ENCODE measurements at places on chromosomes 7 and 10. TPM values are rescaled to one million over a fixed set of nuclear protein-coding genes. Genes with fewer than 3 reads are reported as not detected.

DNA sequence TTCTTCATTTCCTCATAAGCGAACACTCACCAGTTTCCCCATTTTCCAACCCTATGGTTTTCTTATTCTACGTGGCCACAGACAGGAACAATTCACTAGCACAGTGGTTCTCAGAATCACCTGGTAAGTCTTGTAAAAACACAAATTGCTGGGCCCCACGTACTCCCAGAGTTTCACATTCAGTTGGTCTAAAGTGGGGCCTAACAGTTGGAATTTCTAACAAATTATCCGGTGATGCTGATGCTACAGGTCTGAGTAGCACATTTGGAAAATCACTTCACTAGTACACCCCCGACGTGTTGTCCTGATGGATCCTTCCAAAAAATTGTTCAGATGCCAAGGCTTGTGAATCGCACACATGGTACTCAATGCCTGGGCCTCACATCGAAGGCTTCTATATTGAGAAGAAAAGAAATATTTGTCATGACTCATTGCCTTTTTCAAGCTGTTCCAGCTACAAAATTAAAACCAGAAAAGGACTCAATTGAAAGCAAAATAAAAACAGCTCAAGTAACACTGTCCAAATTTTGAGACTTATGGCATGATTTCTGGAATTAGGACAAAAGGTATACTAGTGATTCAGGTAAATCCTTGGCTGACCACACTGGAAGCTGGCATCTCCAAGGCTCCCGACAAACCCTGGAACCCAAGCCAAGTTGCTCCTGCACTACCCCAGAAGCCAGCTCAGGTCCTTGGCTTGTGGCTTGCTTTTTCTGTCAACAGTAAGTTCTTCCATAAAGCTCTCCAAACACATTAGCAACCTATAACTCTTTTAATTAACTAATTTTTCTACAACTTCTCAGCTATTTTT is 12.9 kb upstream of the VIM start:
- DNase-seq, result no peak

- no peak for DNase-seq
These were observed 540.4 kb downstream of the CNTNAP2 start for GRCh38 chr7:146656988-146657387.

- DNase-seq, result no peak
These were observed 650.9 kb upstream of the GALNT17 start for GRCh38 chr7:70480927-70481569.

GRCh38 chr10:42776681-42777080 is 5.9 kb upstream of the BMS1 start:
- DNase-seq, result no peak

DNA sequence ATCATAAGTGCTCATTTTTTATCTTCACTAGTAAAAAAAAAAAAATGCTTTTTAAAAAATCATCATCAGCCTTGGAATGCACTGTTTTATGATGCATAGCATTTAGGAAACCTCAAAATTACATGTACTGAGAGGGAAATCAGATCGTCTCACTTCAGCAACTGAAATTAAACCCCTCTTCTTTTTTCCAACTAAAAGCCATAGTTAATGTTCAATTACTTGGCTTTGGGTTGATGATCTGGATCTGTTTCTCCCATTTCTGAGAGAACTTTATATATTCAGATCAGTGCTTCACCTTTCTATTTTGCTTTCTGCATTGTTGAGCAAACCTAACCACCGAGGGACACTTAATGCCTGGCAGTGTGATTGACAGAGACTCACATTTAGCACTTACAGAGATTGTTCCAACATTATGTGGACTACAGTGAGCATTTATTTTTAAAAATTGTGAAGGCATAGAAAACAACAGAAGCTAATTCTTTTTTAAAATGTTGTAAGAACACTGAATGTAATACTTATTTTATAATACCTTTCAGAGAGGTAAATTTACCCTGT is 678.4 kb downstream of the PHTF2 start:
- DNase-seq, result no peak

DNA sequence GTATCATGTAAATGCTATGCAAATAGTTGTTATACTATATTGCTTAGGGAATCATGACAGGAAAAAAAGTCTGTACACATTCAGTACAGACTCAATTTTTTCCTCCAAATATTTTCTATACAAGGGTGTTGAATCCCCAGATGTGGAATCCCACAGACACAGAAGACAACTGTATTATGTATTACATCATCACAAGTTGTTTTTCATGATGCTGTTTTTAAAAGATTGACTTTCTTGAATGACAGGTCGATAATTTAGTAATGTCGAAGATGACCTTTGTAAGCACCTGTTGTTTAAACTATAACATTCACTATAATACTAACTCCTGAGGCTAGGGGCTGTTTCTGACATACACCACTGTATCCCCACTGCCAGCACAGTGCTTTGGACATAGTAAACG is 143.5 kb downstream of the MLLT10 start:
- DNase-seq, result no peak

- no peak for DNase-seq
These were observed 8.3 kb downstream of the ANXA7 start for GRCh38 chr10:73405556-73405955.

DNA sequence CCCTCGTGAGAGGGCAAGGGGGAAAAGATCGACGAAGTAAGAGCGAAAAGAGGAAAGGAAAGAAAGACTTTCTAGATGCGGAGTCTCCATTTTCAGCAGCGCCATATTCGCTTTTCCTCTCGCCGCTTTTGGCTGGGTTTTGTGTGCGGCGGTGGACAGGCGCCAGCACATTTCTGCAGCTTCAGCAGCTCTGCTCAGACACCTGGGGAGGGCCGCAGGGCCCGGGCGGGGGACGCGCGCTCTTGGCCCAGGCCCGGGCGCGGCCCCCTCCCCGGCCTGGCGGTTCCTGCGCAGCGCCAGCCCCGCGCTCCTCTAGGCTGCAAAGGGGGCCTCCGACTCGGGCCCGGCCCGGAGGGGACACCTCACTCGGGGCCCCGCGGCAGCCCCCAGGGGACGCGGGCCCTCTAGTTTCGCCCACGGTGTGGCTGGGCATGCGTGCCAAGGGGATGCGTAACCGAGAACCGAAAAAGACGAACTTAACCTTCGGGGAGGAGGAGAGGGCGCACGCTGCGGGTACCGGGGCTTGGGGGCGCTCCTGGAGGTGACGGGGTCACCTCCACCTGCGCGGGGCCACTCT is 34.5 kb upstream of the EBLN1 start:
- DNase-seq, result peak; percentile 57

DNA sequence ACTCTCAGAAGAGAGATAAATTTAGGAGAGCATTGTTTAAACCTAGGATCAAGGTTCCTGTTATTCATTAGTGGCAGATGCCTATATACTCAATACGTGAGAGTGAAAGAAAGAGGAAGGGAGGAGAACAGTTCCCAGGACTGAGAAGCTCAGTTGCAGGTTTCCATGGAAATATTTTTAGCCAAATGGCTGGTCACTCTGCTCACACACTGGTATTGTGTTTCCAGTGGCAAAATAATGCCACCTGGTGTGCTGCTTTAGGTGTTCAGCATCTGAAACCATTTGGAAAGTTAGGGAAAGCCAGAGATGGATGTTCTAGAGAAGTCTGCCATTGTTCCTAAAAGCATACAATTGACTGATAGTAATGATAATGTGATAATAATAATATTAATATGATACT is 827.7 kb downstream of the SORCS3 start:
- no peak for DNase-seq

GRCh38 chr7:37728747-37729146 is 45.2 kb downstream of the GPR141 start:
- DNase-seq, result no peak

DNA sequence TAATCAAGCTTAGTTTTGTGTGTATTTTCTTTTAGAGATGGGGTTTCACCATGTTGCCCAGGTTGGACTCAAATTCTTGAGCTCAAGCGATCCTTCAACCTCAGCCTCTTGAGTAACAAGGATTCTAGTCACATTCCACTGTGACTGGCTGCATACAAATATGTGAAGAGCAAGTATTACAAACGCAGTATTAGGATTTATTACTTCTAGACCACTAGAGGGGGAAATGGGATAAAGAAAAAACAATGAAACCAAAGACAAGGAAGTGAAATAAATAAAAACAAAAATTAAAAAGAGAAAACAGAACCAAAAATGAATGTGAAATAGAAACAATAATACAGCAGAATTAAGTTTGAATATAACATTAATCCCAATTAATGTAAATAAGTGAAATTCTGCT is 308.7 kb downstream of the ANKRD30A start:
- DNase-seq, result no peak

GRCh38 chr10:122342293-122343134 is 32.0 kb upstream of the PLEKHA1 start:
- peak; percentile 57 for DNase-seq

GRCh38 chr10:639001-639750 is 50.3 kb downstream of the DIP2C start:
- no peak for DNase-seq

DNA sequence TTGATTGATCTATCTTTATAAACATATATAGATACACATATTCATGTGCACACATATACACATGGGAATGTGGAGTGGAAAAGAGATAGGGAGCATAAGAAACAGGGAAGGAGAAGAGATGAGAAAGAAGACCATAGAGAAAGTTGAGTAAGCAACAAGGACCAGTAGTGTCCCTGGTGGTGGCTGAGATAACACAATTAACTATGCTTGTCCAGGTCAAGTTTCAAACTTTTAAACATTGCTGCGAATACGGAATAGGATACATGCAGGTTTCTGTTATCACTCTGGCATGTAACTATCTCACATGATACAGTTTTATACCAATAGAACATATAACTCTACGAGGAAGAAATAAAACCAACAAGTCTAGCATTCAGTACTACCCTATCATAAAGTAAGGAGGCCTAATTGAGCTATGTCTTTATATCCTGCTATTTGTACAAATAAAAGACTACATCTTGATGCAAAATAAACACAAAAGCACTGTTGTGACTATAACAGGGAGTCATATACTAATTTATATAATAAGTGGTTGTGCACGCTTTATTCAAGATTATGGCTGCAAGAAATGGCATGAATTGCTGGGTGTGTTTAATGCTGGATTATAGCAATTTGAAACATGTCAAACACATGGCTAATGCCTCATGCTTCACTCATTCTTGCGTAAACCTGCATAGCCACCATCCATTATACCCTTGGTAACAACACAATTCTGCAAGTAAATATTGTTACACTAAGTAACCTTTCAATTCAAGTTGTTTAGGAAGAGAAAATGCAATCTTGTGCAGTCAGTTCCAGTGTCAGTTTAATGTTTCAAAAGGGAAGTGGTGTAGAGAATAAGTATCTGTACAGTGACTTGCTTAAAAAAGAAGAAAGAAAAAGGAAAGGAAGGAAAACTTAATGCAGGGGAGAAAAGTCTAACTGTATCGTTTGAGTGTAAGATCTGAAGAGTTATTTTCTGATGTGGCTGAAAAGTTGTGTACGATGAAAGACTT is 8.2 kb downstream of the FOXP2 start:
- peak; percentile 29 for DNase-seq

DNA sequence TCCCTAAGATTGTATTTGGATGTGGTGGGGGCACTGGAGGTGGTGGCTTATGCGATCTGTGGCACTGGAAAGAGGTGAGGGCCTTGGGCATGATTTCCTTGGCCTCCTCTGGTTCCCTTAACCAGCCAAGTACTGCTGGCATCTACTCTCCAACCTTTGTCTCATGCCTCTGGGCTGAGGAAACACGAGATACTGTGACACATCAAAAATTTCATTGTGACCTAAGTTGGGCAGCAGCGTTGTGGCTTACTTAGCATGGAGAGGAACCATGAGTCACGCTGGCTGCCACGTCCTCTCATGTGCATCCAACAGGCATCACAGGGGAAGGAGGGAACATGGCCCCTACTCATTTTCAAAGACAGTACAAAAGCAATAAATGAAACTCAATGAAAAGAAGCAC is 29.7 kb upstream of the GSDME start:
- no peak for DNase-seq

DNA sequence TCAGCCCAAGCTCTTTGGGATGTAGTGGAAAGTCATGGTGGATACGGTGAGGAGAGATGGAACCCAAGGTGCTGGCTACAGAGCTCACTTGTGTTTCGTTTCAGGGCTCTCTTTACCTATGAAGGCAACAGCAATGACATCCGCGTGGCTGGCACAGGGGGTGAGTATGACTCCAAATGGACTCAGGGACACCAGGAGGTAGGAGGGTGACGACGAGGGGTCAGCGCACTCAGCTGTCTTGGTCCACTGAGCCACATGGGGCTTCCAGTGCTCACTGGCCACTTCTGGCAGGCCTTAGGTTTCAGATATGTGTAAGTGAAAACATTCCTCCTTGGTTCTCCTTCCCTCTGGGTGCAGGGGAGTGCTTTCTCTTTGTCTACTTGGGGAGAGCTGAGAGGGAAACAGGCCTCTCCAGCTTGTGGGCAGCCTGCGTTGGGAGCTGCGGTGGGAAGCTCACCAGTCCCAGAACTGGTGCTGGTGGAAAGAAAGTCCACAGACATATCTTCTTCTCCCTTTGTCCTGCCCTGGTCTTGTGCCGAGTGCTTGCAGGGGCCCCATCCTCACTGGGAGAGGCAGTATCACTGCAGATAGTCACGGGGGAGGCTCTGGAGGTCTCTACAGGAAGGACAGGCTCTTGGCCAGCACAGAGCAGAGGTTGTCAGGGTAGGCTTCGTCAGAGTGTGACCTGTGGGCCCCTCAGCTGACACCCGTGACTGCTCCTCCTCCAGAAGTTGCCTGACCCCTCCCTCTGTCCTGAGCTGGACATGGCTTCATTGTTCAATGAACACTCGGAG is 5.8 kb downstream of the DBNL start:
- no peak for DNase-seq

GRCh38 chr7:10727636-10728035 is 246.0 kb upstream of the PHF14 start:
- no peak for DNase-seq

- peak; percentile 63 for DNase-seq
These were observed 1.2 kb upstream of the SGCE start for GRCh38 chr7:94656925-94657731.

DNA sequence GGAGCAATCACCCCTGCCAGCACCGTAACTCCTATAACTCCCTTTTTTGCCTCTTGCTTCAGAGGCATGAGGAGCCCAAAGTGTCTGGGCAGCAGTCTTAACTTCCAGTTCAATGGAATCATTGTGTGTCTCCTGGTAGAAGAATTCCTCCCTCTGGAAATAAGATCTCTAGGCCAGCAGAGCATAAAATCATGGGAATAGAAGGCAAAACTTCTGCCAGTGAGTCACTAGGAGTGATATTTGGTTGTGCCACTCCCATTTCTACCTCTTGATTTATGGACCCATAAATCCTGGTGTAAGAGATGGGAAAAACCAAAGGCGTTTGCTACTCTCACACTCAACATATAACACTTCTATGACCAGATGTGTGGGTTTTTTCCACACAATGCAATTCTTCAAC is 104.9 kb upstream of the FAM180A start:
- DNase-seq, result no peak

ANKRD61 gene
- total RNA-seq, result not detected

EIF5AL1 gene
- total RNA-seq, result 0.24 TPM

COBL gene
- 6.3 TPM for total RNA-seq

ICA1 gene
- total RNA-seq, result 5.8 TPM

IQCE gene
- 10.1 TPM for total RNA-seq

XRCC2 gene
- total RNA-seq, result 30.0 TPM

NPSR1 gene
- not detected for total RNA-seq

VSTM4 gene
- 1.2 TPM for total RNA-seq

SAP25 gene
- 1.5 TPM for total RNA-seq

ZNF239 gene
- 7.1 TPM for total RNA-seq

AMPH gene
- total RNA-seq, result 22.8 TPM
